Jurkat, Clone E6-1 (cell line): ENCODE measurements at places on chromosomes 16 and 17.
A peak's percentile ranks its signal among the peaks of the same experiment; 100 is the strongest.

DNA sequence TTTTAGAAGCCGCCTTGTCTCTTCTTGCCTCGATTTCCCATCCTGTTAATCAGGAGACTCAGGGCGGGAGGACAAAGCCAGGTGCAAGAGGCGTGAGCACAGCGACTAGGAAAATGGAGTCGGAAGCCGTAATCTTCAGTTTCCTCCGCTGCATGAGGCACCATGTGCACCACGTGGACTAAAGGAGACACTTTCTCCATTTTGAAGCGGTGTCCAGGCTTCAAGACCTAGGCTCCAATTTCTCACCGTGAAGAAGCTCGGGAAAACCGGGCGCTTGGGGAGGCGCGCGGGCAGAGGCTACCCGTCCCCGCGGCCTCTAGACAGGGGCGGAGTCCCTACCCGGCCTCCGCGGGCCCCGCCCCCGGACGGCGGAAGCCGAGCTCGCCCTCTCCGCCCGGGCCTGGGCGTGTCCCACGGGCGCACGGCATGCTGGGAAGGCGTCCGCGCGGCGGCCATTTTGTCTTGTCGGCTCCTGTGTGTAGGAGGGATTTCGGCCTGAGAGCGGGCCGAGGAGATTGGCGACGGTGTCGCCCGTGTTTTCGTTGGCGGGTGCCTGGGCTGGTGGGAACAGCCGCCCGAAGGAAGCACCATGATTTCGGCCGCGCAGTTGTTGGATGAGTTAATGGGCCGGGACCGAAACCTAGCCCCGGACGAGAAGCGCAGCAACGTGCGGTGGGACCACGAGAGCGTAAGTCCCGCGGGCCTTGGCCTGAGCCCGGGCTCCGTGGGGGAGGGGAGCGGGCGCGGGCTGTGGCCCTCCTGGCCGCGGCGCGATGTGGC, at the start of gene LUC7L3:
Gene LUC7L3, plus strand, starts transcription at position 460 of the 780 bp plus-strand sequence. Its CDS starts 130 bp downstream, at position 590.
- DNase-seq: peak; percentile 90

GRCh38 chr17:78364436-78365281, 4.8 kb upstream of the SOCS3 start:
- no peak for DNase-seq

DNA sequence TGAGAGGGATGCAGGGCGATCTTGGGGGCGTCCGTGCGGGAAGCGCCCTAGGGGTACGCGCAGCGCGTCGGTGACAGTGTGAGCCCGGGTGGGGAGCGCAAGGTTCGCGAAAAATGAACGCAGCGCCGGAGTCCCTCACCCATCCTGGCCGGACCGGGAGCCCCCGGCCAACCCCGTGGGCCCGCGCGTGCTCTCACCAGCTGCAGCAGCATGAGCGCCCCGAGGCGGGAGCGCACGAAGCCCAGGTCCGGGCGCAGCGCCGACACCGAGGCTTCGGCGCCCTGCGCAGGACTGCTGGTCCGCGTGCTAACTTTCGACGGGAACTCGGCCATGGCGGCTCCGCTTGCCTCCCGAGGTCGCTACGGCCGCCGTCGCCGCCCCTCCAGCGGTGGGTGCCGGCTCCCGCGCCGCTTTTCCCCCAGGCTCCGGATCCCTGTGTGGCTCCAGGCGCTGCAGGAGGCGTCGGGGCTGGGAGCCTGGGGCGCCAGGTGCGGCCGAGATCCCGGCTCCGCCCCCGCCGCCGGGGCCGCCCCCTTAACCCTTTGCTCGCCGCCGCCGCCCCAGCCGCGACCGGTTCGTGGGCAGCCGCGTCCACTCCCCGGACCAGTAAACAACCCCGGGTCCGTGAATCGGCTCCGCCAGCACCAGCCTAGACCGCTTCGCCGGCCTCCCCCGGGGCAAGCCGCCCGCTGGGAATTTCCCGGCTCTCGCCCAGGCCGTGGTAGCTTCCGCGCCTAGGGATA, at the start of gene PLLP:
Gene PLLP, minus strand, starts transcription at position 464 of the 743 bp plus-strand sequence. Its CDS starts 132 bp downstream, at position 332.
- no peak for DNase-seq

DNA sequence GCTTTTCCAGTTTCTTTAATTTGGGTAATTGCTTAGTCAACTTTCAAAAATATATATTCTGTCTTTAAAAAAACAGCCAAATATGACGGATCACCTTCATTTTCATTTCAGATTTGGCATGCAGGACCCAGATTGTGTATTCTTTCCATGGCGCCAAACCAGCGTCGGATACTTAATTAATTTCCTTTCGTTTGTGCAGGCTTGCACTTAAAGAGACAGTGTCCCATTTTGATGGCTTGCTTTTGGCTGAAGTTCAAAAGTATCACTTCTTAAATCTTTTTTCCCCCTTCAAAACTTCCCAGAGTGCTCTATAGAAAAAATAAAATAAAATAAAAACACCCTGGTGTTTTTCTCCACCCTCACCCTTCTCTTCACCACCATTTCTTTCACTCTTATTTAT, 394.5 kb upstream of the SOX9 start:
- DNase-seq: no peak

DNA sequence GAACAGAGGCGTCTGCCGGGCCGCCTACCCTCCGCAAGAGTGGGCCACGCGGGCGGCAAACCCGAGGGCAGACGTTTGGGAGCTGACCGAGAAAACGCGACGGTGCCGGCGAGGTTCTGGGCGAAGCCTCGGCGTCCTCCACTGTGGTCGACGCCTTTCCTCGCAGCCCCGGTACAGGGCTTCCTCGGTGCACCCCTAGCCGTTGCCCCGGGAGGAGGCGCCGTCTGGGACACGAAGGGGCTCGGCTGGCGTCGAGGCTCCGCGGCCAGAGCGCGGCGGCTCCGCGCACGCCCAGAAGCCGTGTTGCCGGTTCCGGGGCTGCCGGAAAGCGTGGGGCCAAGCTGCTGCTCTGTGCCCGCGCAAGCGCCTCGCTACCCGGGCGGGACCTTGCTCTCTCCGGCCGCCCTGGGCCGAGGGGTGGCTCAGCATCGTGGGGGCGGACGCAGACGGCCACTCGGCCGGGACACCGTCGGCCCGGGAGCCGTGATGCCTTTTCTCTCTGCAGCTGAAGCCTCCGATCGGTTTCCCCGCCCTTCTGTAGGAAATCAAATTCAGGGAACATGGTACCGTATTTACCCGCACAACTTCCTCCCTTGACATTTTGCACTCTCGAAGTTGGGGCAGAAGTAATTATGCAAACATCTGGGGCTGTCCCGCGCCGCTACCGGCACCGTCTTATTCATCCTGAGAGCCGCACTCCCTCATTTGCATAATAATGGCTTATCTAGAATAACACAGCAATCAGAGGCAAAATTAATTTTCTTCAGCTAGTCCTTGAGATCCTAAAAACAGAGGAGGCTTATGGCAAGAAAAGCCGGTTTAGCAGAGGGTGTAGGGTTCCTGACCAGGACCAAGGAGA, 7.3 kb upstream of the CBX8 start:
- DNase-seq: peak; percentile 67

DNA sequence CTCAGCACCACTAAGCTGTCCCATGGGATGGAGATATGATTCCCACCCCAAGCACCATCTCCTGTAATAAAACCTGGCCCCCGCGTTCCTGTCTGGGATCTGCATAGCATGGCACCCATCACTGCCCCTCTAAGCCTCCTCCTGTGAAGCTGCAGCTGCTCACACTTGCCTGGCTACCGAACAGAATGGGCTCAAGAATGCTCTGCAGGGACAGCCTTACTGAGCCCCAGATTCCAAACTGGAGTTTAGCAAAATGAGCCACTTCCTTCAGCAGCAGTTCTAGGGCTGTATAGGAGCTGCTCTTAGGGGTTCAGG, 256.1 kb downstream of the CPPED1 start:
- no peak for DNase-seq

DNA sequence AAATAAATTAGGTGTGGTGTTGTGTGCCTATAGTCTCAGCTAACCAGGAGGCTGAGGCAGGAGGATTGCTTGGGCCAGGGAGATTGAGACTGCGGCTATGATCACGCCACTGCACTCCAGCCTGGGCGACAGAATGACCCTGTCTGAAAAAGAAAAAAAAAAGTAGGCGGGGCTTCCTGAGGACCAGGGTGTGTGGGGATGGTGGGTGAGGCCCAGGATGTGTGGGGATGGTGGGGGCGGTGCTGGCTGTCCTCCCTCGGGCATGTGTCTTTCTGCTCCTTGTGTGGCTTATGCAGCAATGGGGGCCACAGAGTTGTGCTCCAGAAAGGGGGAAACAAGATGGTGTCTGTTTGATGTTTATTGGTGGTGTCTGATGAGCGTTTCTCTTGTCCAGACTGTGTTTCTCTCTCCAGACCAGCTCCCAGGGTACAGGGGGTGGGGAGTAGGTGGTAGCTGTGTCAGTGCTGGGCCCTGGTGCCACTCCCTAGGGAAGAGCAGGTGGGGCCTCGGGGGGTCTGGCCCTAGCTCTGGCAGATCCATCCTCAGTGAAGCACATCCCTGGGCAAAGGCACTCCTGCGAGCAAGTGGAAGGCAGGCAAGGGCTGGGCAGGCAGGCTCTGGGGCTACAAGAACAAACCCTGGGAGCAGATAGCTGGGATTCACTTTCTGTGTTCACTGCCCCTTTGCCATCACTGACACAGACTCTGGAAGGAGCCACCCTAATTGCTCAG, 2.3 kb downstream of the LCAT start:
- DNase-seq: no peak

DNA sequence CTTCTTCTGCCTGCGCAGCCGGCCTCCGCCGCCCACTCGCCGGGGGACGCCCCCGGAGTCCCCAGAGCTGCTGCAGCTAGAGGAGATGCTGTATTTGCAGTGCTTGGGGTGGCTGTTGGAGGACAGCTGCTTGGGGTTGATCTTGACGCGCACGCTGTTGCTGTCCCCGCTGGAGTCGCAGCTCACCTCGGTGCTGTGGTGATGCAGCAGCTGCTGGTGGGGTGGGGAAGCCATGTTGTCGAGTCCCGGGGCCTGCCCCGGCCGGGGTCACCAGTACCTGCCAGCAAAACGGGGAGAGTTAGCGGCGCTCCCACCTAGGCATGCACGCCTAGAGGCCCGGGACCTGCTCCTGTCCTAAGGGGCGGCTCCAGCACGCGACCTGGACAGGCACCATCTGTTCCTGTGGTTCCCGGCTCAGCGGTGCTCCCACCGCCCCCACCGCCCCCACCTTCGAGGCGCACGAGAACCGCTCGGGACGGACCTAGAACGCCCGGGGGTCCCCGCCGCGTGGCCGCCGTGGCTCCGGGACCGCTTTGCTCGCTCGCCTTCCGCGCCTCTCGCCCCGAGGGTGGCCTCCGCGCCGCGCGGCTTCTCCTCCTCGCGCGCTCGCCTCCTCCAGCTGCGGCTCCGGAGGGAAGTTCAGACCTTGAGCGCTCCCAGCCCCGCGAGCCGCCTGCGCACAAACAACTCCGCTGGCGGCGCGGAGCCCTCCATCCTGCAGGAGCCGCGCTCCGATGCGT, 863 bp downstream of the ADCY9 start:
- DNase-seq: no peak
